ENCODE measurements at places on chromosomes 13 and 19. TPM values are rescaled to one million over a fixed set of nuclear protein-coding genes. Genes with fewer than 3 reads are reported as not detected.

Gene ZNF787
- total RNA-seq = 31.9 TPM

GRCh38 chr13:74731731-74732130 lies 597.5 kb upstream of the KLF12 start:
- no peaks in the 10 kb centered on the region for H3K27me3 ChIP-seq
- no peak for DNase-seq
- H3K4me1 ChIP-seq = no peaks in the 10 kb centered on the region
- H3K4me3 ChIP-seq = no peak overlapping the region

Gene LAIR1
- total RNA-seq = 41.9 TPM

DNA sequence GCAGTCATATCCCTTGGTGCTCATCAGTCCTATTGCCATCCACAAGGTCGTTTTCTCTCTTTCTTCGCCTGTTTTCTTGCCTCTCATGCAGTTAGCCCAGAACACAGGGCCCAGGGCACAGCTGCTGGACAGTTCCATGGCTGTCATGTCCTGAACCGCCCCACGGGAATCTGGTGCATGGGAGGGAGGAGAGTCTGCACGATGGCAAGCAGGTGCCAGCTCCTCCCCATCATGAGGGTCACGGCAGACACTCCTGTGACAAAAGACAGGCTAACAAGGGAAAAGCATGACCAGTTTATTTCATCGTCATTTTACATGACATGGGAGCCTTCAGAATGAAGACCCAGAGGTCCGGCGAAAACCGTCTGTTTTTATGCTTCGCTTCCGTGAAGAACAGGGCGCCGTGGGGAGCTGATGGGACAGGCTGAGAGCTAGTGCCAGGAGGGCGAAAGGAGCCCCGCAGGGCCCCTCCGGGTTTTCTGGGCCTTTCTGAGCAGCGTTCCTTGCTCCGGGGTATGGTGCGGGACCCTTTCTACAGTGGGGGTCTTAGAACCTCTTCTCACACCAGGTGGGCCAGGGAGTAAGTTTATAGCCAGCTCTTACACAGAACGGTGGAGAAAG lies 135.7 kb downstream of the STK24 start:
- H3K36me3 ChIP-seq = no peaks in the 10 kb centered on the region
- no peak overlapping the region for H3K4me3 ChIP-seq
- peak; percentile 32 for DNase-seq
- H3K27ac ChIP-seq = no peak overlapping the region
- no peaks in the 10 kb centered on the region for H3K4me1 ChIP-seq
- no peaks in the 10 kb centered on the region for H3K27me3 ChIP-seq

Gene CGB8
- total RNA-seq = not detected

Gene ZSCAN4
- total RNA-seq = not detected

GRCh38 chr13:106277484-106278154 lies 257.8 kb downstream of the EFNB2 start:
- DNase-seq = no peak
- H3K27ac ChIP-seq = no peak overlapping the region
- no peaks in the 10 kb centered on the region for H3K36me3 ChIP-seq

- H3K4me3 ChIP-seq = no peak overlapping the region
- no peak for DNase-seq
- no peaks in the 10 kb centered on the region for H3K27me3 ChIP-seq
- H3K27ac ChIP-seq = no peak overlapping the region
- no peaks in the 10 kb centered on the region for H3K4me1 ChIP-seq
Measured at GRCh38 chr19:15439078-15439799, 10.5 kb downstream of the WIZ start.

- no peaks in the 10 kb centered on the region for H3K4me1 ChIP-seq
- no peaks in the 10 kb centered on the region for H3K27me3 ChIP-seq
- H3K27ac ChIP-seq = no peak overlapping the region
- DNase-seq = no peak
Measured at GRCh38 chr19:32165141-32165540, 180.3 kb upstream of the ZNF507 start.

- no peaks in the 10 kb centered on the region for H3K4me1 ChIP-seq
- no peak overlapping the region for H3K4me3 ChIP-seq
- H3K27me3 ChIP-seq = peaks cover 21% of the 10 kb centered on the region
Measured at GRCh38 chr13:96090240-96091101, 564 bp downstream of the HS6ST3 start.

All from kidney (tissue), 22 donors.